Hippocampal formation (tissue), 2 donors: ENCODE measurements at places on chromosomes 11 and 22.
A peak's percentile ranks its signal among the peaks of the same experiment; 100 is the strongest.

GRCh38 chr11:130462931-130463330 lies 14.5 kb downstream of the ADAMTS15 start:
- DNase-seq = no peak

- no peak for DNase-seq
Measured at GRCh38 chr11:66268952-66269905, 790 bp downstream of the RAB1B start.

- DNase-seq = no peak
Measured at GRCh38 chr11:11267312-11267711, 85.7 kb downstream of the CSNK2A3 start.

DNA sequence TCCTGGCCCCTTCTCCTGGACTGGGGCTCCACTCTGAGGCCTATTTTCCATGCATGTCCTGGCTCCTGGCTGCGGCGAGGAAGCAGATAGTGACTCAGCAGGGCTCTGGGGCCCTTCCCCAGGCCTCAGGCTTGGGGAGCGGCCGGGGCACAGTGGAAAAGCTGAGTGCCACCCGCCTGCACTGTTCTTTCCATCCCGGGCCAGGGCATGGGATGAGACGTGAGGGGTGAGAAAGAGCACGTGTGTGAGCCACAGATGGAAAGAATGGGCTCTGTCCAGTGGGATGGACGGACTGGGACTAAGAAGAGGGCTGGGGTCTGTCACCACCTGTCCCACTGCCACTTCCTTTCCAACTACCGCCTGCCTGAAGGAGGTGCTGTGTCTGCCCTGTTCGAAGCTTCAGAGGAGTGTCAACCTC lies 12.8 kb downstream of the SLC37A2 start:
- no peak for DNase-seq

GRCh38 chr11:22875869-22876473 lies 15.7 kb upstream of the CCDC179 start:
- peak; percentile 75 for DNase-seq
